Activated gamma-delta T cell treated with Interleukin-2 at 50 U/mL for 16 hours (primary cell): ENCODE measurements at places on chromosomes 16 and 17.
A peak's percentile ranks its signal among the peaks of the same experiment; 100 is the strongest.

DNA sequence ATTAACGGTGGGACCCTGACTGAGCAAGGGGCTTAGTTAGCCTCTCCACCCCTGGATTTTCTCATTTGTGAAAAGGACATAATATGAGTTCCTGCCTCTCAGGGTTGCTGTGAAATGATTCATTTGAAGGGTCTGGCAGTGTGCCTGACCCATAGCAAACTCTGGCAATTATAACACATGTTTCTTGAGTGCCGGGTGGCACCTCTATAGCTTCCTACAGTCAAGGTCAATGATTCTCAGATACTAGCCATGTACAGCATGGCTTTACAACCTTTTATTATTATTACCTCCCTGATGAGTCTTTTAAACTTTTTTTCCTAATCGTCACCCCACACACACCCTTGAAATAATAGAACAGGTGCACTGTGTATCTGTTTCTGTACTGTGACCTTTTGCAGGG is 42.1 kb downstream of the TMEM114 start:
- no peak for DNase-seq

- no peak for DNase-seq
These were observed 1406.0 kb upstream of the CDH8 start for GRCh38 chr16:63442246-63442645.

DNA sequence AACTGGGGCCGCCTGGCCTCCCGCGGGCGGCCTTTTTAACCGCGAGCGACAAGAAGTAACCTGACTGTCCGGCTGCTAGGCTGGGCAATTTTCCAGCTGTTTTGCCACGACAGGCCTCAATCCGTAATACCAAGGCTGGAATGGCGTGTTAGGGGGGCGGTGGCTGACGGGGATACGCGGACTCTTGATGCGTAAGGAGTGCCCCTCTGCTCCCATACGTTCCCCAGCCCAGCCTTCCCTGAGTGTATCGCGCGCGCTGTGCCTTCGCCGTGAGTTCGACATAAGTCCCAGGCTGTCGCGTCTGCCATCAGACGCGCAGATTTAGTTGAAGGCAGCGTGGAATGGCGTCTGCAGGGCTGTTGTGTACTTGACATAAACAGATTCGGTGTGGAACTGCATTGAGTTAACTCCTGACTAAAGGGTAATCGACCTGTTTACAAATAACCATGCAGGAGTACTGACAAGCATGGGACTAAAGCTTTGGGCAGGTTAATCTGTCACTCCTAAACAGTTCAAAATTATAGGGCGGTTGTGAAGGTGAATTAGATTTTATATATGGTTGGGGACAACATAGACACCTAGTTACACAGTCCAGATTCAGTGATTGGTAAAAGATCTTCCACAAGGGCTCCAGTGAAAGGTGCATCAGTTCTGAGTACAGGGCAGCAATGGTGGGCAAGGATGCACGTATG is 16.6 kb upstream of the ERN1 start:
- DNase-seq: peak; percentile 32

GRCh38 chr16:67391424-67392300 is 1.6 kb downstream of the TPPP3 start:
- DNase-seq: no peak

- peak; percentile 85 for DNase-seq
These were observed 5.6 kb downstream of the ZNF598 start for GRCh38 chr16:2003827-2004641.

DNA sequence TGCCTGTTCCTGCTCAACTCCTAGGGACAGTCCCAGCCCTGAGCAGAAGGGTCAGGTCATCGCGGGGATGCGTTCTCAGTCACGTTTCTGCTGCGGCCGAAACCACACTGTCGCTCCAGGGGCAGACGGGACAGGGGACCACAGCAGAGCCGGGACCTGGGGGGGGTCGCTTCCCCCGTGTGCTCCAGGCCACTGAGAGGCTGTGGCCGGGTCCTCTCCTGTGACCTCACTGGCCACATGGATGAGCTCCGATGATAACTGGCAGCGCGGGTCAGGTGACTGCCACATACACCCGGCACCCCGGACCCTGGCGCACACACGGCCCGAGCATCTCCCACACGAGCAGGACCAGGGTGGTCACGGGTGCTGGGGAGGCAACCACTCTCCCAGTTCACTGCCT is 12.8 kb downstream of the GNPTG start:
- no peak for DNase-seq
